ENCODE measurements at places on chromosomes 2 and 18.

DNA sequence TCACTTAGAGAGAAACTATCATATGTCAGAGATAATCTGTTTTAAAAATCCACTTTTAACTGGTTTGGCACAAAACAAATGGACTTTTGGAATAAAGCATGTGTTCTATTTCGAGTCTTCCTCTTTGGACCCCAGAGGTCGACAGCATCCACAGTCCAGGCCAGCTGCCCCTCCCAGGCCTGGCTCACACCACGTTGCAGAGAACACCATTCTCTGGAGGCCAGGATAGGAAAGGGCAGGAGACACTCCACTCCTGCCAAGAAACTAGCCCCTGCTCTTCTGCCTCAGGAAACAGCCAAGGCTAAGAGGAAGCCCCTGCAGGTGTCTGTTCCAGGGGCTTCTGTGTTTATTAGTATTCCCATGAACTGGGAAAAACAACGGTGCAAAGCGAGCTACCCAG is 456.6 kb upstream of the ID2 start:
- no peak for DNase-seq

GRCh38 chr2:238974501-238975166 is 126.7 kb downstream of the TWIST2 start:
- DNase-seq, result no peak

GRCh38 chr2:232300894-232301387 is 77.6 kb upstream of the ALPP start:
- DNase-seq, result no peak

DNA sequence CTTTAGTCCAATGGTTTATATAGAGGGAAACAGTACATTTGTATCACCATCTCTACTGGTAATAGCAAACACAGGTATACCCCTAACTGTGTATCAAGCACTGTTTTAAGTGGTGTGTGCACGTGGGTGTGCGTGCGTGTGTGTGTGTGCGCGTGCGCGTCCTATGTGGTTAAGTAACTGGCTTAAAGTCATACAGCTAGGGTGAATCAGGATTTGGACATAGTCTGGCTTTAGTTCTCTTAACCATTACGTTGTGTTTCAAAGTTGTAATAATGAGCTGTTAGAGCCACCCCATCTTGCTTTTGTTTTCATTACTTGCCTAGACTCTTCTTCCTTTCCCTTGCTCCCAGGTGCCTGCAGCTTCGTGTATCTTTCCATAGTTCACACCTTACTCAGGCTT is 2.1 kb downstream of the HADHB start:
- no peak for DNase-seq

GRCh38 chr2:112887964-112888749 is 22.8 kb upstream of the IL37 start:
- no peak for DNase-seq

DNA sequence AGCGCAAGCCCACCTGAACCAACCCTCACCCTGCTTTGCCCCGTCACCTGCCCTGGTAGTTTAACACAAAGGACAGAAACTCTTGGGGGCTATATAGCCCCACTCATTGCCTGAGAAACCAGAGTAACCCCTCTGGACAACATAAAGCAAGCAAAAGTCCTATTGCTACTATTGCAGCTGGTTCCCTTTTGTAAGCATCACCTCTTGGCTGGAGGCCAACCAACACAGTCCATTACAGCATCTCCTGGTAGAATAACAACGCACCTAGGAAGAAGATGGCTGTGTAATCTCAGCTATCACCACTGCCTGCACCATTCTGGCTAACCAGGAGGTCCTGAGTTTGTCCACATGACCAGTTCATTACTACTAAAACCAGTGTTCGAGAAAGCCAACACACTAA is 36.4 kb downstream of the FLACC1 start:
- no peak for DNase-seq

Measured in kidney (tissue), 22 donors.